CD4-positive, alpha-beta T cell (primary cell): ENCODE measurements at places on chromosomes 3 and 15.

DNA sequence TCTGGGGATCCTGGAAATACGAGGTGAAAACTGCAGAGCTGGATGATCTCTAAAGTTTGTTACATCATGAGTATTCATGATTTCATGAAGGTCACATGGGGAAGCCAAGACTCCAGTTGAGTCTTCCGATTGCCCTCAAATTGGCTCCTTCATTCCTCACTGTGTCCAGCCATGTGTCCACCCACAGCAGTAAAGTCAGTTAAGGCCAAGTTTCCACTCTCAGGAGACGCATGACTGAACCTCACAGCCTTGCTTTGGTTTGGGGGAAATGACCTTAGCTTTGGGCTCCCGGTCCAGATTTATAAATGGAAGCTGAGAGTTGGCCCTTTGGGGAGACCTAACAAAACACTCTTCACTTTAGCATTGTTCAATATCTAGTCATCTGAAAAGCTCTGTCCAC lies 289.7 kb upstream of the MCTP2 start:
- no peaks in the 10 kb centered on the region for H3K4me1 ChIP-seq
- no peaks in the 10 kb centered on the region for H3K36me3 ChIP-seq
- H3K4me3 ChIP-seq, result no peak overlapping the region

GRCh38 chr3:156593814-156594213 lies 38.9 kb upstream of the SSR3 start:
- H3K27ac ChIP-seq, result no peak overlapping the region
- no peaks in the 10 kb centered on the region for H3K27me3 ChIP-seq
- H3K36me3 ChIP-seq, result no peaks in the 10 kb centered on the region
- no peaks in the 10 kb centered on the region for H3K4me1 ChIP-seq

DNA sequence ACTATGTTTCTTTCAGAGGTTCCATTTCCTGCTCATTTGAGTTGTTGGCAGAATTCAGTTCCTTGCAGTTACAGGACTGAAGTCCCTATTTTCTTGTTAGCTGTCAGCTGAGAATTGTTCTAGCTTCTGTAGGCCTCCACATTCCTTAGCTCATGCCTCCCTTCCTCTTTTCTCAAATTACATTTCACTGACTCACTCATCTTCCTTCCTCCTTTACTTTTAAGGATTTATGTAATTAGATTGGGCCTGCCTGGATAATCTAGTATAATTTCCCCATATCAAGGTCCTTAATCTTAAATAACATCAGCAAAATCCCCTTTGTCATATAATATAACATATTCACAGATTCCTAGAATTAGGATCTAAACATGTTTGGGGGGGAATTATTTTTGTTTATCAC lies 40.6 kb upstream of the RBMS3 start:
- no peaks in the 10 kb centered on the region for H3K4me1 ChIP-seq
- no peaks in the 10 kb centered on the region for H3K27me3 ChIP-seq
- DNase-seq, result no peak

DNA sequence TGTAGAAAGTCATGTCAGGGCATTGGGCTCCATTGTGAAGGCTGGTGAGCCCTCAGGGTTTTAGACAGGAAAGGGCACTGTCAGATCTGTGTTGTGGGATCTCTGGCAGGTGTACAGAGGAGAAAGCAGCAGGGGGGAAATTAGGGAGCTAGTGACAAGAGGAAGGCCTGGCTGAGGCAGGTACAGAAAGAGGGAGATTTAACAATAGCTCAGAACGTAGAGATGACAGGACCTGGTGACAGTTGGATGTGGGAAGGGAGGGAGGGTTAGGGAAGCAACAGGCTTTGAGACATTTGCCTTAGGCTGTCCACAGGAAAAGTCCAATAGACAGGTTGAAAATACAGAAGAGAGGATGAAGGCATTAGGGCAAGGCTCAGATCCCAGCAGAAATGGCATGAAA lies 288.1 kb downstream of the EPHB1 start:
- no peak for DNase-seq
- no peaks in the 10 kb centered on the region for H3K27me3 ChIP-seq
- no peak overlapping the region for H3K27ac ChIP-seq

DNA sequence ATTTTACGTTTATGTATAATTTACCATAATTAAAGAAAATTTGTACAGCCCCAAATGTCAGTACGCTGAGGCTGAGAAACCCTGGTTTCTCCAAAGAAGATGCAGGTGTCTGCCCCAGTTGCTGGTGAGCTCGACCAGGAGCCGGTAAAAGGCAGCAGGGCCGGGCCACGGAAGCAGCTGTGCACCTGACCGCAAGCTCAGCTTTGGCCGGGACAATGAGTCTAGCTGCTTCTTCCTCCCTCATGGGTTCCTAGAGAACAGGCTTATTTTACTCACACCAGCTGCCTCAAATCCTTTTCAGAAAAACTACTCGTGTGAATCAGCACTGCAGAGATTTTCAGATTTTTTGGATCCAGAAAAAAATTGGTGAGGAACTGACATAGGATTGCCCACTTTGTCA lies 18.0 kb upstream of the ZXDC start:
- no peaks in the 10 kb centered on the region for H3K27me3 ChIP-seq
- no peaks in the 10 kb centered on the region for H3K4me1 ChIP-seq
- no peaks in the 10 kb centered on the region for H3K36me3 ChIP-seq
- H3K27ac ChIP-seq, result no peak overlapping the region
- no peak overlapping the region for H3K4me3 ChIP-seq

GRCh38 chr3:149087208-149087607 lies 875 bp upstream of the HLTF start:
- H3K4me1 ChIP-seq, result peaks cover 15% of the 10 kb centered on the region
- H3K4me3 ChIP-seq, result no peak overlapping the region
- no peak overlapping the region for H3K27ac ChIP-seq
- H3K27me3 ChIP-seq, result no peaks in the 10 kb centered on the region
- DNase-seq, result no peak

GRCh38 chr3:101495552-101495951 lies 17.5 kb downstream of the SENP7 start:
- DNase-seq, result no peak
- peaks cover 3% of the 10 kb centered on the region for H3K4me1 ChIP-seq
- H3K27ac ChIP-seq, result no peak overlapping the region
- no peaks in the 10 kb centered on the region for H3K27me3 ChIP-seq
- no peak overlapping the region for H3K4me3 ChIP-seq
- H3K36me3 ChIP-seq, result peaks cover 45% of the 10 kb centered on the region

DNA sequence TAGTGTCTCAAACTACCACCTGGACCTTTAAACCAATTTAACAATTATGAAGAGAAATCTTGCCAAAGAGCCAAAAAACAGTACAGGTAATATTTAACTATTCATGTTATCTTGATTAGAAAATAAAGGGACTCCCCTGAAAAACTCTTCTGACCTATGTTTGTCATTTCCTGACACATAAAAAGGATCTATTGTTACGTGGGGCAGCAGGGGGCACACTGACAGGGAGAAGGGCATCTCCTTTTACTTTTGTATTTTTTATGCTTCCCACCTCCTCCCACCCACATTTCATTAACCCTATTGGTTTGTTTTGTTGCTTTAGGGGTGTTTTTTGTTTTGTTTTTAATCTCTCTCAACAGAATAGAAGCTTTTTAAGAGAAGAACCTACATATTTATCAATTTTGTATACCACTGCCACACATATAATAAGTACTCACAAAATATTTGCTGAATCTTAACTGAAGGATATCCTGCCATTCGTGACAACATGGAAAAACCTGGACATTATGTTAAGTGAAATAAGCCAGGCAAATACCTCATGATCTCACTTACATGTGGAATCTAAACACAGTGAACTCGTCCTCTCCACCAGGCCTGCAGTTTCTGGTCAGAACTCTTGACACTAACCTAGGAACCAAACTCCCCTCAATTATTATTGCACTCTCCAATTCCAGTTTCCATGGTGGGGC lies 17.7 kb downstream of the STAG1 start:
- peaks cover 36% of the 10 kb centered on the region for H3K4me1 ChIP-seq
- no peaks in the 10 kb centered on the region for H3K27me3 ChIP-seq
- no peak overlapping the region for H3K4me3 ChIP-seq
- H3K27ac ChIP-seq, result no peak overlapping the region
- H3K36me3 ChIP-seq, result peaks cover 9% of the 10 kb centered on the region

DNA sequence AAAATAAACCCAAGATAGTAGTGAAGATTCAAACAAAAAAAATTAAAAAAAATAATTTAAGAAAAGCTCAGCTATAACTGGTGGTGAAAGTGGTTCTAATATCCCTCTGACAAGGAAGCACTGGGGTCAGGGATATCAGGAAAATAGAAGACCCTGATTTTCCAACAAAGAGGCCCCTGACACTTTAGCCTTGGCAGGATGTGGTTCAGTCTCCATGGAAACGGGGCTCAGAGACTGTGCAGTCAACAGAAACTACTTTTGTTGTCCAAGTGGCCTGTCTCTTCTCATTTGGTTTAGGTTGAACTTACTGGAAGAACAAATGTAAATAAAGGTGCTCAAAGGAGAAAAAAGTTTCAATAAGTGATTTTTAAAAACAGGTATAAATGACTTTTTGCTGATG lies 27.2 kb downstream of the INTS14 start:
- peaks cover 59% of the 10 kb centered on the region for H3K36me3 ChIP-seq
- peaks cover 4% of the 10 kb centered on the region for H3K4me1 ChIP-seq
- no peaks in the 10 kb centered on the region for H3K27me3 ChIP-seq
- peak overlapping the region; percentile 37 for H3K27ac ChIP-seq
- DNase-seq, result peak; percentile 73
- no peak overlapping the region for H3K4me3 ChIP-seq

- H3K27me3 ChIP-seq, result no peaks in the 10 kb centered on the region
- no peaks in the 10 kb centered on the region for H3K4me1 ChIP-seq
- H3K4me3 ChIP-seq, result no peak overlapping the region
These were observed 106.9 kb downstream of the P2RY1 start for GRCh38 chr3:152941859-152942258.

GRCh38 chr3:184786280-184786941 lies 25.6 kb upstream of the VPS8 start:
- no peaks in the 10 kb centered on the region for H3K36me3 ChIP-seq
- H3K4me1 ChIP-seq, result peaks cover 20% of the 10 kb centered on the region
- no peak overlapping the region for H3K4me3 ChIP-seq

DNA sequence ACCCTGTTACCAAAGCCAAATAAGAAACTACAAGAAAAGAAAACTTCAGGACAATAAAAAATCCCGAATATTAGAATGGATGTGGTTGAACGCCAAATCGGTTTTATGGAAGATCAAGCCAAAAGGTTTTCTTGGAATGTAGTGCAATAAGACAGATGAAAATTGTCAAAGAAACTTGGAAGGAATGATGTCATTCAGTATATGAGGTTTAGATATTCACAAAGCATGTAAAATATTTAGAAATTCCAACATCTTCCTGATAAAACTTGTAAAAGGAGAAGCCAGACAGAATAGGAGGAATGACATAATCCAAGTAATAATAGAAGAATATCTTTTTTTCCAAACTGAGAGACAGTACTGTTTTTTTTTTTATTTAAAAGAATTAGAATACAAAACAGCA lies 130.3 kb upstream of the ZPLD1 start:
- DNase-seq, result no peak
- H3K36me3 ChIP-seq, result no peaks in the 10 kb centered on the region

- no peak overlapping the region for H3K4me3 ChIP-seq
- no peak overlapping the region for H3K27ac ChIP-seq
- DNase-seq, result no peak
- no peaks in the 10 kb centered on the region for H3K36me3 ChIP-seq
These were observed 52.9 kb downstream of the CLEC3B start for GRCh38 chr3:45078910-45079522.

GRCh38 chr3:178536211-178537079 lies at the start of gene KCNMB2:
KCNMB2 (plus strand) TSS chr3:178536436.
- H3K4me3 ChIP-seq, result no peak within 1 kb of the TSS
- no peak for DNase-seq
- no peaks in the 10 kb centered on the region for H3K36me3 ChIP-seq
- peaks cover 3% of the 10 kb centered on the region for H3K4me1 ChIP-seq
- H3K27me3 ChIP-seq, result no peaks in the 10 kb centered on the region

DNA sequence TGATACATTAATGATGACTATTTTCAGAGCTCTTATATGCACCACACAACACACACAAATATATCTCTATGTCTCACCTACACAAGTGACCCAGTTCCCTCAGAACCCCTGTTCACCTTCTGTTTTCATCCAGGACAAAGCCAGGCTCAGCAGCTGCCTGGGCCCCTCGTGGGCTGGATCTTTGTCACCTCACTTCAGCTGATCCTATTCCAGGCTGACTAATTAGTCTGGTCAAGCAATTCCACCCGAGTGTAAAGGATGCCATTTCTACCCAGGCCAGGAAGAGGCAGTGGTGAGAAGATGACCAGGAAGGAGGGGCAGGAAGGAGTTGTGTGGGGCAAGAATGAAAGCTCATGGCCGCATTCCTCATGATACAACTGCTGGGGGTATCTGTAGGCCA lies 62.3 kb downstream of the DHX30 start:
- peaks cover 42% of the 10 kb centered on the region for H3K36me3 ChIP-seq
- H3K4me3 ChIP-seq, result no peak overlapping the region
- DNase-seq, result no peak
- no peaks in the 10 kb centered on the region for H3K4me1 ChIP-seq
- H3K27me3 ChIP-seq, result no peaks in the 10 kb centered on the region
- no peak overlapping the region for H3K27ac ChIP-seq

GRCh38 chr3:9696480-9697220 lies 7.0 kb upstream of the CPNE9 start:
- no peaks in the 10 kb centered on the region for H3K27me3 ChIP-seq
- DNase-seq, result no peak
- peaks cover 85% of the 10 kb centered on the region for H3K36me3 ChIP-seq
- H3K27ac ChIP-seq, result no peak overlapping the region
- H3K4me3 ChIP-seq, result no peak overlapping the region

DNA sequence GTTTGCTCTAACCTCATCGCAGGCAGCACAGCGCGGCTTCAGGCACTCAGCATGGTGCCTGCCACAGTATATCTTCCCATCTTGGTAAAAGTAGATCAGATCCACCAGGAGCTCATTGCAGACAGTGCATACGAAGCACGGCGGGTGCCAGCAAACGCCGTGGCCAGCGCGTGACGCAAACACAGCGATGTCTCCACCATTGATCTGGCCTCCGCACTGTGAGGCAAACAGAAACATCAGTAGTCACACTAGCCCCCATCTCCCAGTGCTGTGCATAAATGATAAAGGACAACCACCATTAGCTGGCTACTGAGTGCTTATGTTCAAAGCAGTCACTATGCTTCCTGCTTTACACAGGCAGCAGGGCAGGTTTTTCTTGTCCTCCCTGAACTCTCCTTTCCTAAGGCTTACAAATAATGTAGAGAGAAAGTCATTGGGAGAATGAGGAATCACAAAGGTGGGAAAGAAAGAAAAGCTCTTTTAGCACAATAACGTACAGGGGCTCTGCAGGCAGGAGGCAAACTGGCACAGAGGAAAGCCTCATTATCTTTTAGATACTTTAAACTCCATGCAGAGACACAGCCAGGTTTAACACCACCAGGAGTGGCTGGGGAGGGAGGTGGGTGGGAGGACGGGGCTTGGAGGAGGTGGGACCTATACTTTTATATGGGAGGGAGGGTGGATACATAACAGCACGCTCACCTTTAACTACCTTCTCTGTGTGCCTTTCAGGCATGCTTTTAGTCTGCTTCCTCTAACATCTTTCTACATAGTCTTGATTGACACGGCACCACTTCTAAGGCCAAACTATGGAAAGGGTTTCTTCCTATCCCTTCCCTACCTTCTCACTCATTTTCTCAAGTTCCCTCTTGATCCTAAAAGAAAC lies 67.9 kb downstream of the PRICKLE2 start:
- H3K27ac ChIP-seq, result no peak overlapping the region
- H3K27me3 ChIP-seq, result no peaks in the 10 kb centered on the region
- no peak for DNase-seq
- H3K36me3 ChIP-seq, result no peaks in the 10 kb centered on the region
